ENCODE measurements at places on chromosomes 16 and 17.

DNA sequence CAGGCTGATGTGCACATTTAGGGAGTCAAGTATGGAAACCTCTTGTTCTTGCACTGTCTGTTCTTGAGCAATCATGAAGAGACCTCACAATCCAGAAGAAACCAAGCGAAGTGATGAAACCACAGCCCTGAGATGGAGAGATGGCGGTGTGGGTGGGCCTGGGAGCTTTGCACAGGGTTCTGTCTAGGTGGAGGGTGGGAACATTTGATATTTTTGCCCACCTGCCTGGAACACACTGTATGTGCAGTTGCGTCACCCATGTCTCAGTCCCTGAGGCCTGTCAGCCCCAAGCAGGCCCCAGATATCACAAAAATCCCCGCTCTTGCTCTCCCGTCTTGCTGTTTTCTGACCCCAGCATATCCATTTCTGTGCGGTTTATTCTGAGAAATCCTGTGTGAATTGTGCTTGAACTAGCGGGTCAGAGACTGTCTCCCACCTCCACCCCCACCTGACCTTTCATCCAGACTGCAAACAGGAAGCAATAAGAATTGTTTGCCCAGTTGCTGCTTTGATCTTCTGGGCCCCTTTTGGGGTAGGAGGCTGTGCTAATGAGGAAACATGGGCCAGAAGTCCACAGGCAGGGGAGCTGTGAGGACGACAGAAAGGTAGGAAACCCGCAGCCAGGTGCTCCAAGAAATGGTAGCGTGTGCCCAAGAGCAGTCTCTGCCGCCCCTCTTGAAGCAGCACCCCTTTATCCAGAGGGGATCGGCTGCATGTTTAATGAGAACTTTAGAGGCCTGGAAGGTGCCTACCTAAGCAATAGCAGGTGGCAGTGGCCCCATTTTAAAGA lies 183.8 kb downstream of the CCDC182 start:
- DNase-seq: no peak

GRCh38 chr16:24850289-24850938 lies 4.7 kb downstream of the SLC5A11 start:
- no peak for DNase-seq

- no peak for DNase-seq
Observed at GRCh38 chr16:22614271-22614947, 103.7 kb downstream of the NPIPB5 start.

GRCh38 chr16:5323284-5324141 lies 225.9 kb upstream of the EEF2KMT start:
- no peak for DNase-seq

DNA sequence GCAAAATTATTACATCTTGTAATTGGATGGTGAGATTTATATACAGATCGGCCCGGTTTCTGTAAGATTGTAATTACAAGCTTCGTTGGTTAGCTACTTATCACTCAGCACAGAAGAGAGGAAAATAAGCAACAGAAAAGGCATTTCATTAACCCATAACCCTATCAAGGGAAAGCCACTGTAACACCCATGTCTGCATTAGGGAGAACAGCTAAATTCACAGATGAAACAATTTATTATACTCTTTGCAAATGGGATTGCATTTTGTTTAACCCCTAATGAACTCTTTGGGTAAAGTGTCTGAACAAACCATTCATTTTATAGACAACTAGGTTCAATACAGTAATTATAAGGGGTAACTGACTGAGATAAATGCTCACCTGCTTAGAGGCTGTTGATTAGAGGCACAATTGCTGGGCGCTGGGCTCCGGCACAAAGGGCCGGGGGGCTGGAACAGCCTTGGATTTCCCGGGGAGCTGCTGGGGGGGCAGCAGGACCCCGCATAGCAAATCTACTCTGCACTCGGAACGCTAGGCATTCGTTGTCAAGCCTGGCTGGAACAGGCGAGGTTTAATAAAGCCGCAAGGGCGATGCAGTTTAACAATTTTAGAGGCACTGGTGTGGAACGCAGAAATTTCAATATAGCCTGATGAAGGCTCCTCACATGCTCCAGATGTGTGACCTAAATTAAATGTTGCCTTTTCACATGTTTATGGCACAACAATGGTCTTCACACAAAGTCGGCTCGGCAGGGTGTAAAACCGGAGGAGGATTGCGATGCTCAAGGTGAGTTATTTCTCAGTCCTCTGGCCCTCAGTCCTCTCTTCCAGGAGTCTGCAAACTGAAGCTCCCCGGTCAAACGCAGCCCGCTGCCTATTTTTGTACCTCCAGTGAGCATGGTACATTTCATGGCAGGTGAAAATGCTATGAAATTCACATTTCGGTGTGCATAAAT lies 134.0 kb upstream of the IRX6 start:
- DNase-seq: peak; percentile 10

- DNase-seq: no peak
Observed at GRCh38 chr17:7217113-7217987, 2.3 kb downstream of the DLG4 start.

DNA sequence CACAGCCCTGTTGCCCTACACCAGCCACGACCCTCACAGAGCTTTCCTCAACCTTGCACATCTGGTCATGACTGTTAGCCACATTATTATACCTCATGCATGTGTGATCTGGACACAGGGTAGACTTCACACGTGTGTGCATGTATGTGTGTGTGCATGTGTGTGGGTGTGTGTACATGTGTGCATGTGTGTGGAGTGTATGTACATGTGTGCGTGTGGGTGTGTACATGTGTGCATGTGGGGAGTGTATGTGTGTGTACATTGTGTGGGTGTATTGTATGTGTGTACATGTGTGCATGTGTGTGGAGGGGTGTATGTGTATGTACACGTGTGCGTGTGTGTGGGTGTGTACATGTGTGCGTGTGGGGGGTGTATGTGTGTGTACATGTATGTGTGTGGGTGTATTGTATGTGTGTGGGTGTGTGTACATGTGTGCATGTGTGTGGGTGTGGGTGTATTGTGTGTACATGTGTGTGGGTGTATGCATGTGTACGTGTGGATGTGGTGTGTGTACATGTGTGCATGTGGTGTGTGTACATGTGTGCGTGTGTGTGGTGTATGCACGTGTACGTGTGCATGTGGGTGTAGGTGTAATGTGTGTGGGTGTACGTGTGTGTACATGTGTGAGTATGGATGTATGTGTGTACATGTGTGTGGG lies 130.2 kb downstream of the C16orf95 start:
- no peak for DNase-seq

GRCh38 chr17:31702041-31702440 lies 157.0 kb downstream of the COPRS start:
- DNase-seq: no peak

DNA sequence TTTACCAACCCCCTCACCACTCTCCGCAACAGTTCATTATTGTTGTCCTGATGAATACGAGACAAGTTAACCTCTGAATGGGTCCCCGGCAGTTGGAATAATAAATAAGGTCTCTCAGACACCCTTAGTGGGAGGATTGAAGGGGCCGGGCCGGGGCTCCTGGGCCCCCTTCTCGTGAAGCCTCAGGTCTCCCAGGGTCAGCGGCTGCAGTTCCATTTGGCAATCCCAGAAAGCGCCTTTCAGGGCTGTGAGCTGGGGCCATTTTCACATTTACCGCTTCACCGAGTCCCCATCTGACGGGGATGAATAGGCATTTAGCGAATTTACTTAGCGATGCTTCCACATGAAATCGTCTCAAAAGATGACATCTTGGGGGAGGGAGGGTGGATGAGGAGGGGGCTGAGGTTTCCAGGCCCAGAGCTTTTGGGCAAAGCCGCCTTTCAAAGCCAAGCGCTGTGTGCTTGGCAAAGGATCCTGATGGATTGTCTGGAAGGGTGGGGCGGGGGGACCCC lies 309.8 kb downstream of the XYLT1 start:
- DNase-seq: peak; percentile 67

DNA sequence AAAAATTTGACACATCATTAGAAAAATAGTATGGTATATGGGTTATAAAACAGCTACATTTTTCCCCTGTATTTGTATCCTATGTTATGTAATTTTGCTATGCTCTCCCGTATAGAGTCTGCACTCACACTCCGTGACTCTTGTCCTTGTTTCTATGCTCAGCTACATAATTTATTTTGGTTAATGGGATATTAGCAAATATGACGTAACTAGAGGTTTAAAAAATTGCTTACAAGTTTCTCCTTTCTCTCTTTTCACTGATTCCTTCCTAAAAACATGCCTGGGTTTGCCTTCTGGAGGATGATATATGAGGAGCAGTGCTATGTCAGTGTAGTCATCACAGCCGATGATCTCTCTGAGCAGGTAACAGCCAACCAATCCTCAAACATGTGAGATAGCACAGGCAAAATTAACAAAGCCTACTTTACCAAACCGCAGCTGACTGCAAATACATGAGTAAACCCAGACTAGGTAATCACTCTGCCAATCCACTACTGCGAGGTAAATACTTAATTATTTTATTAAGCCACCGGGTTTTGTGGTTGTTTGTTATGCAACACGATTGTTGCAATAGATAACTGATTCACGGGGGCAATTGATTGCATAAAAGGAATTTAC lies 126.9 kb downstream of the KIF2B start:
- no peak for DNase-seq

DNA sequence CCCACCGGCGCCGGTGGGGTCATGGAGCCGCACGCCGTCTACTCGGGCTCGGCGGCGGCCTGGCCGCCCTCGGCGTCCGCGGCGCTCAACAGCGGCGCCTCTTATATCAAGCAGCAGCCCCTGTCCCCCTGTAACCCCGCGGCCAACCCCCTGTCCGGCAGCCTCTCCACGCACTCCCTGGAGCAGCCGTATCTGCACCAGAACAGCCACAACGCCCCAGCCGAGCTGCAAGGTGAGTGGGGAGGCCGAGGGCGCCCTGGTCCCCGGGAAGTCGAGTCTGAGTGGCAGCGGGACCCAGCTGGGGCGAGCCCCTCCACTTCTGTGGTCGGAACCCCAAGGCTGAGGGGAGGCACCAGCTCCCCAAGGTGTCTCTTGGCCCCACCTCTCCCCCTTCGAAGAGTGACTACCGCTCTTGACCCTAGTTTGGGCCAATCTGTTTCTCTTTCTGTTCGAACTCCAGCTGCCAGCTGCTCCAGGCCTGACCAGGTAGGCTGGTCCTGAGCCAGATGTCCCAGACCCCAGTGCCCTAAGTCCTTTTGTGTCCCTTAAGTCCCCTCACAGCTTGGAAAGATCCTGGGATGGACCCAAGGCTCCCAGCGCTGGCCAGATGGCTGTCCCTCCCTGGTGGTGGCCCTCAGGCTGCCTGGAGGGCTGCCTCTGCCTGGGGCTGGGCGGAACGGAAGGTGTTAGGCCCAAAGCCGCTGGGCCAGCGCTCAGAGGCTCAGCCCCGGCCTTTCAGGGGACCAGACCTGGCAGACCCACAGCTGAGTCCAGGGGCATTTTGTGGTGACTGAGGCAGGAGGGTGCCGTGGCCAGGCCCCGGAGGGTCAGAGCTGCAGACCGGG lies 1.2 kb downstream of the FOXF1 start:
- no peak for DNase-seq

- no peak for DNase-seq
Observed at GRCh38 chr16:29154676-29155121, 169.8 kb downstream of the LAT start.

DNA sequence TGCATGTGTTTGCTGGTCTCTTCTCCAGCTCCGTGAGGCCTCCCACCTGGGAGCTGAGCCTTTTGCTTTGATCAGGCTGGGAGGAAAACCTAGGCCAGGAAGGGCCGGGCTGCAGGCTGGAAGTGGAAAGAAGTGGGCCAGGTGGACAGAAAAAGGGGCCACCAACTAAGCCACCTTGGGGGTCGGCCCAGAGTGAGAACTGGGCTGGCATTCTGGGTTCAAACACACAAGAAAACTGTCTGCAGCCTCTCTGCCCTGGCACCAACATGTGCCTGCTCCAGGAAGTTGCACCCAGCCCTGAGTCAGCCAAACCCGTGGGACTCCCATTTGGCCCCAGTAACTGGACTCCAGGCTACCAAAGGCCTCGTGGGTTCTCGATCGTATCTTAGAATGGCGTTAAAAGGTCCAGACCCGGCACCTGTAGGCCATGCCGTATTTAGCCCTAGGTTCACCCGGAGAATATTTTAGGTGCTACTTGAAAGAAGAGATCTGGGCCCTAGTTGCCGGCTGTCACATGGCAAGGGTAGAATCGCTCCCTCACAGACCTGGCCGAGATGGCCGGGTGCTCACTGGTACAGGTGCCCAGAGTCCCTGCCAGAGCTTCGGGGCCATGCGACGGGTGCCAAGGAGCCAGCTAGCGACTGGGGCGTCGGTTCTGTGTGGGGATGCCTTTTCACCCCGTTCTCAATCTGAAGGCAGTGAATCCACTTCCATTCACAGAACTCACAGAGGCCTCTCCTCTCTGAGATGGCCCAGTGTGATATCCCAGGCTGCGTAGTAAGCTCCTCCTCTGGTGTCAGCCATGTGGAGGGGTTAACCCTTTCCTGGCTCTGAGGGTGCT lies 236.6 kb downstream of the MRTFB start:
- DNase-seq: no peak

DNA sequence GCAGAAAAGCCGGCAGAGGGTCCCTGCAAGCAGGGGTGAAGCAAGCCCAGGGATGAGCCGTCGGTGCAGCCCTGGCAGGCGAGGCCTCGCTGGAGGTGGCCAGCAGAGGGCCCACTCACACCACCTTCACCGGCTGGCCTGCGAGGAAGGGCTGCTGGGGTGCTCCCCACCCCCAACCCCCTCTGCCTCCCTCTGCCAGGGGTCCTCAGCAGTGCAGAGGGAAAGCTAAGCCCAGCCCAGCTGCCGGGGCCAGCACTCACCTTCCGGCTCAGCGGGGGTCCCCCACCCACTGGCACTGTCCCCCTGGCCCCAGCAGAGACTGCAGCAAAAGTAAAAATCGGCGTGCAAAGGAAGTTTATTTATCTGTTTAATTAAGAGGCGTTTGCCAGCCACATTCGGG lies 113.4 kb downstream of the ENGASE start:
- DNase-seq: peak; percentile 8

DNA sequence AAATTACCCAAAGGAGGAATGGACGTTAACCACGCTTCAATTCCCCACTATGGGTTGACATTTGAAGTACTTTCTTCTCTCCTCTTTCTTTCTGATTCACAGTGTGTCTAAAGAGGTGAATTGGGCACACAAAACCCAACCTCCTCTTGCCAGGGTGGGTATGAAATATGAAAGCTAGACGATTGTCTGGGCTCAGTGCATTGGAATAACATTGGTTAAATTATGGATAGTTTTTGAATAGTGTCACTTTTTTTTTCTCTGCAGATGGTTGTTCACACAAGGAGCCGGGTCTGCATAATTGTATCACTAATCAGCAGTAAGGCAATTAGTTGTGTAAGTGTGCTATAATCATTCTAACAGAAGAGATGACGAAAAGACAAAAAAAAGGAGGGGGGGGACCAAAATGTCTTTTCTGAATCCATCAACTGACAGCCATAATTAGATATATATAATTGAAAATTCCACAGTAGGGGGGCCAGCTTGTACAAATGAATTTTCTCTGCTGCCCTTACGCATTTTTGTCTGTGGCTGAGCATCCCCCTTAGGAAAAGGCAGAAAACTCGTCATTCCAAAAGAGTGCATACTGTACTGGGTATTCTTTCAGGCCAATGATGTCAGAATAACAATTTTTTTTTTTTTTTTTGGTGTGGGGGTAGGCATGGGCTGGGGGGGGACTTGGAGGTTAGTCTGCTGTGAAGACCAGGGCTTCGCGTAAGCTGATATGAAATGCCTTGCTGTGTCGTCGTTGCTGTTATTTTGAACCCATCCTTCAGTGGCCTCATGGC lies 307.5 kb upstream of the SALL1 start:
- DNase-seq: no peak

GRCh38 chr17:42225646-42226045 lies 31.4 kb upstream of the GHDC start:
- DNase-seq: no peak

GRCh38 chr17:52357854-52358253 lies 199.3 kb upstream of the CA10 start:
- DNase-seq: no peak

Measured in NCI-H1092 treated with DMSO at 0.1 percent for 48 hours (cell line).